ENCODE measurements at places on chromosomes 3 and 15.

DNA sequence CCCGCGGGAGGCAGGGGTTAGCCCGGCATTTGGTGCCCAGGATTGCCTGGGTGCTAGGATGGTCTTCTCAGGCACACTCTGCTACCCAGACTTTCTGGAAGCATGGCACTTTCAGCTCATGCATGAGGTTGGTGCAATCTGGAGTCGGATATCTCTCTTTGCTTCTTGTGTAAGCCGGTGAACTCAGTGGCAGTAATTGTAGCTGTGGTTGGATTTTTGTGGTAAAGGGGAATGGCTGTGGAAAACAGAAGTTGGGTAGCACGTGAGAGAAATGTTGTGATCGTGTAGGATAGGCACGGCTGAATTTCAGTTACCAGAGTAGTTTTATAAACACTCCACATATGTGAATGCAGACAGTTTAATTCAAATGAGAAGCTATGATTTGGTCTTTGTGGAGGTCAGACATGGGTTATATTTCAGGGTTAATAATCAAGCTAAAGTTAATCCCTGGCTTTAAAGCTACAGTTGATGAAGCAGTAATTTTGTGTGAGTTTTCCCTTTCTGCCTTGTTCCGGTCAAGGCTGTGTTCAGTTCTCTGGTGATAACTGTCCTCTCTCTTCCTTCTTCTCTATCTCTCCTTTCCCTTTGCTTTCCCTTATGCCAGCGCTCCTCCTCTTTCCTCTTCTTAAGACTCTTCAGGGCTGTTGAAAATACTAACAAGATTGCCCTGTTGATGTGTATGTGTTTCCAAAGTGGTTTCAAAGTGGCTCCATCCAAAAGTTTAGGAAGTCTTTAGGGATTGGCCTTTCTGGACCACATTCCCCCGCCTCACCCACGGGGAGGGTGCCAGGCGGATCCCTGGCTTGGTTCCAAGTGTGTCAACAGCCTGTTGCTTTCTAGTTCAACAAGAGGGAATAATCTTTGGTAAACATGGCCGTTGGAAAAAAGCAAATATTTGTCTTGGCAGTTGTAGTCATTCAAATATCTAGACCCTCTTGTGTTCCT, 404.6 kb upstream of the C2CD4B start:
- DNase-seq = no peak

DNA sequence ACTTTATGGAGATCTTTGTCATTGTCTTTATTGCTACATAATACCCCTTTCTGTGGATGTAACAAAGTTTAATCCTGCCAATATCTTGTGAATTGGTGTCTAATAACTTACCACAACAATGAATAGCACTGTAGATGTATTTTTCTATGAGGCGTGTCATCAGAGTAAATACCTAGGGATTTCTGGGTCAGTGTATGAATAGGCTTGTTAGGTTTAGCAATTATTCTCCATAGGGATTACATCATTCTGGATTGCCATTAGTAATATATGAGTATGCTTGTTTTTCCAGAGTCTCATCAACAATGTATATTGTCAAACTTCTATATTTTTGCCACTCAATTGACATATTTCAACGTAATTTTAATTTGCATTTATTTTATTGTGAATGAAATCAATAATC, 67.9 kb downstream of the UNC13C start:
- no peak for DNase-seq

DNA sequence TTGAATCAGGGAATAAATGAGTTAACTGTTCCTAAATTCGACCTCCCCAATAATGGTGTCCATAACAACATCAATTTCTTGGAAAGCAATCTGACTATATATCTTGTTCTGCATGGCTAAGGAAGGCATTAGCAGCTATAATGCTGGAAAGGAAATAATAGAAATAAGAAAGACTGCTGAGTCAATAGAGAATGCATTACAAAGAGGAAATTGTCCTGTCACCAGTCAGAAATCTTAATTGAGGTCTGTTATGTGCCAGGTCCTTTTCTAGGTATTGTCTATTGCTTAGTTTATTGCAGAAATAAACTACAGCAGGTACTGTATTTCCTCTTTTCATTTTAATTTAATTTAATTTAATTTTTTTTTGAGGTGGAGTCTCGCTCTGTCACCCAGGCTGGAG, 5.9 kb upstream of the PPP1R2 start:
- DNase-seq = no peak

GRCh38 chr15:46778876-46779275, 938.4 kb upstream of the SEMA6D start:
- no peak for DNase-seq

- DNase-seq = no peak
Measured at GRCh38 chr3:186996356-186996755, 66.0 kb downstream of the ST6GAL1 start.

GRCh38 chr15:101183226-101183930, 68.5 kb downstream of the CHSY1 start:
- no peak for DNase-seq

- no peak for DNase-seq
Measured at GRCh38 chr15:62124176-62124972, 40.7 kb downstream of the C2CD4B start.

GRCh38 chr15:35246451-35246850, 161.4 kb upstream of the NANOGP8 start:
- DNase-seq = no peak

- DNase-seq = no peak
Measured at GRCh38 chr3:30795176-30795575, 99.3 kb downstream of the GADL1 start.

GRCh38 chr15:62881056-62881455, 161.5 kb upstream of the TPM1 start:
- no peak for DNase-seq

DNA sequence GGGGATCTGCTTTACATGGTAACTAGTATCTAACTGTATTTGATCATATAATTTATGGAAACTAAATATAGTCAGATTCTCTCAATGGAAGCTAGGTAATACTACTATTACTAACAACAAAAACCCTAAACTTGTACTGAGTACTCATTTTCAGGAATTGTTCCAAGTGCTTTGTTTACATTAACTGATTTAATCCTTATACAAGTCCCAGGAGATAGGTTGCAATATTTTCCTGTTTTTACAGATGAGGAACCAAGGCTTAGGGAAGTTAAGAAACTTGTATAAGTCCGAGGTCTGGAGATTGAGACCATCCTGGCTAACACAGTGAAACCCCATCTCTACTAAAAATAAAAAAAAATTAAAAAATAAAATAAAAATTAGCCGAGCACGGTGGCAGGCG, 7.5 kb upstream of the MTHFS start:
- DNase-seq = no peak
